ENCODE measurements at places on chromosomes 12 and 14. TPM values are rescaled to one million over a fixed set of nuclear protein-coding genes. Genes with fewer than 3 reads are reported as not detected.

Gene SHMT2
- polyA plus RNA-seq: 43.1 TPM

- no peak overlapping the region for H3K27ac ChIP-seq
- H3K36me3 ChIP-seq: no peaks in the 10 kb centered on the region
Observed at GRCh38 chr12:6312529-6313325, 2.2 kb downstream of the PLEKHG6 start.

GRCh38 chr12:20505056-20505455, 136.7 kb downstream of the PDE3A start:
- H3K36me3 ChIP-seq: no peaks in the 10 kb centered on the region
- H3K27ac ChIP-seq: no peak overlapping the region
- no peaks in the 10 kb centered on the region for H3K27me3 ChIP-seq

DNA sequence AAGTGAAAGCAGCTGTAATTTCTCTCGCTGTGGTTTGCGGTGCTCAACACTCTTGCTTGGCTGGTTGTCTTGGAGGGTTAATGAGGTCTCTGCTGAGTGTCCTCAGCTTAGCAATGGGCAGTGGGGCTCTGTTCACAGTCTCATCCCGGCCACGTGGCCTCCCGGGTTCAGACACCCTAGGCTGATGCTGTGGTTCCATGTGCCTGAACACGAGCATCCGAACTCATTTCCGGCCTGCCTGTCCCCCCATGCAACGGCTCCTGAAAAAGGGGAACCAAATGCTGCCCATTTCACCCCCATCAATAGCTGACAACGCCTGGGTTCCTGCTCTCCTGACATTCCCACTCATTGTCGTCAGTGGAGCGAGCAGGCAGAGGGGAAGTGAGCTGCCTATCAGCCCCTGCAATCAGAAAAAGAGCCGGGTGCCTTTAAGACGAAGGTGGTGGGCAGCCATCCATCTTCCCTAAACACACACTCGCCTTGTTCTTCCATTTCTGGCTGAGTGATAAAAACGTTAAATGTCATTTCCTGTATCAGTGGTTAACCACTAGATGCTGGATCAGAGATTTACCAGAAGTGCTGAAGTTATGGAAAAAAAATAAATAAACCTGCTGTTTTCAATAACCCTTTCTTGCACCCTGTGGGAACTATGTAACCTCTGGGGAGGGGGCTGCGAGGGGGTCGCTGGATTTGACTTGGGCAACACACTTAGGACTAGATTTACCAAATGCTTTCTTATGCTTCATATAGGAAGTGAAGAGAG, 60.3 kb upstream of the BCL2L14 start:
- DNase-seq: peak; percentile 69
- H3K27ac ChIP-seq: peak overlapping the region; percentile 56
- H3K27me3 ChIP-seq: peaks cover 45% of the 10 kb centered on the region
- no peaks in the 10 kb centered on the region for H3K36me3 ChIP-seq

DNA sequence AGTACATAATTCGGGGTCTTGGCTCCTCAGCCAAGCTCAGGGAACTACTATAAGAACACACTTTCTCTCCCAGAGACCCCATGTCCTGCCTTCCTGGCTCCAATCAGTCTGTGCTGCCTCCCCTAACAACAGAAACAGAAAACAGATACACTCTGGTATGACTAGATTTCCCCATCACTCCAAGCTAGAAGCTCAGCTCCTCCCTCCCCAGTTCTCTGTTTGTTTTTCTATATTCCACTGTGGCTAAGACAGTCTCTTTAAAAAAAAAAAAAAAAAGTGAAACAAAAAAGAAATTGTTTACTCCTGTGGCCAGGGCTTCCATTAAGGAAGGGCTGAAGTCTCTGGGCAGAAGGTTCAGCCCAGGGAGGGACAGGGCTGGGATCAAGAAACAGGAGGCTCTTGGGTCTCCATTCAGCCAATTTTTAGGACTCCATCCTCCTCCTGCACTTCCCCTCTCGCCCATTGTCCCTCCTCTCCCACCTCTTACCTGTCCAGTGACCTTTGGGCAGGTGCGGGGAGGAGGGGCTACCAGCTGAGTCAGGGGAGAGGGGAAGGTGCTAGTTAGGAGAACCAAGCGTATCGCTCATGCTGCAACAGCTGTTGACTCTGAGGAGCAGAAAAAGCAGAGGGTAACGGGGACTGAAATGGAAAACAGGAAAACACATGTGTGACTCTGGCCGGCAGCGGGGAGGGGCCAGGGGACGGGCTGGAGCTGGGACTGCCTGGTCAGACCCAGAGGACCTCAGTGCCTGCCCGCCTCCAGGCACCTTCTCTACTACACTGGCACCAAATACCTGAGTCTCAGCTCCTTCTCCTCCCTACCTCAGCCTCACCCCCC, 4.1 kb upstream of the SLC7A7 start:
- H3K4me1 ChIP-seq: peaks cover 9% of the 10 kb centered on the region
- H3K4me3 ChIP-seq: no peak overlapping the region
- no peak overlapping the region for H3K27ac ChIP-seq

DNA sequence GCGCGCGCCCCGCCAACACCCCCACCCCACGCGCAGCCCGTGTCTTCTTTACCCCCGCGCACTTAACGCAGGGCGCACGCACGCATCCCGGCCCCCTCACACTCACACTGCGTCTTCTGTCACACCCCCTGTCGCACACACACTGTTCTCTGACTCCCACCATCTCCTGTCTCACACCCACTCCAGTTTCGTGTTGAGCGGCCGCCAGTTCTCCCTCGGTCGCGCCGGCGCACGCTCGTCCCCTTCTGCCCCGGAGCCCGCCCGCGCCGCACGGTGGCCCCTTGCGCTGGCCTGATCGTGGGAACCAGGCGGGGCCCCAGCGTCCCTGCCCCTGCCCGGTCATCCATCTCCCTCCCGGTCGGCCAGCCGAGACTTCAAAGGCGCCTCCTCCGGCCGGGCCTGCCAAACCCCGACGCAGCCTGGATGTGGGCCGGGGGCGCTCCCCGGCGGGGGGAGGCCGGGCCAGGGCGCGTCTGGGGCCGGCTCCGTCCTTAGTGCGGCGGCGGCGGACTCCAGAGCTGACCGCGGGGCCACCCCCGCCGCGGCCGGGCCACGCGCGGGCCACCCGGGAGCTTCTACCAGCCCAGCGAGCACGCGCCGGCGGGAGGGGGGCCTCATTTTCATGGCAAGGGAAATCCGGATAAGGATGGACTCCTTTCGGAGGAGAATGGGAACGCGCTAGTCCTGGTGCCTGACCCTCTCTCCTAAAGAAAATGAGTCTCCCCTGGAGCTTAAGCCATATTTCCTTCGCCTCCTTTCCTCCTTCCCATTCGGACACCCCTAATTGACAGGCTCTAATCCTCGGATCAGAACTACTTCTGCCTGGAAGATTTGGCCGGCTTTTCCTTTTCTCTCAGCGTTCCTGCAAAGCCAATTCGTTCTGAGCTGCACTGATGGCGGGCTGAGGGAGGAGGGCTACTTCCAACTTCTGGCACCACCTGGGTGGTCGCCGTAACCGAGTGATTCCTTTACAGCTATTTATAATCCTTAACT, 82.0 kb upstream of the HMGA2 start:
- DNase-seq: peak; percentile 28
- peaks cover 7% of the 10 kb centered on the region for H3K27me3 ChIP-seq
- no peaks in the 10 kb centered on the region for H3K36me3 ChIP-seq
- no peak overlapping the region for H3K27ac ChIP-seq
- peak overlapping the region; percentile 87 for H3K4me3 ChIP-seq

Gene PPP1R13B
- polyA plus RNA-seq: 4.1 TPM
